ENCODE measurements at places on chromosomes 1 and 21.

- no peak for DNase-seq
These were observed 366.9 kb upstream of the VAMP3 start for GRCh38 chr1:7404046-7404742.

- no peak for DNase-seq
These were observed 369.6 kb upstream of the ADGRL4 start for GRCh38 chr1:79376106-79376505.

- DNase-seq, result no peak
These were observed 95.6 kb downstream of the ZNF281 start for GRCh38 chr1:200314085-200314750.

DNA sequence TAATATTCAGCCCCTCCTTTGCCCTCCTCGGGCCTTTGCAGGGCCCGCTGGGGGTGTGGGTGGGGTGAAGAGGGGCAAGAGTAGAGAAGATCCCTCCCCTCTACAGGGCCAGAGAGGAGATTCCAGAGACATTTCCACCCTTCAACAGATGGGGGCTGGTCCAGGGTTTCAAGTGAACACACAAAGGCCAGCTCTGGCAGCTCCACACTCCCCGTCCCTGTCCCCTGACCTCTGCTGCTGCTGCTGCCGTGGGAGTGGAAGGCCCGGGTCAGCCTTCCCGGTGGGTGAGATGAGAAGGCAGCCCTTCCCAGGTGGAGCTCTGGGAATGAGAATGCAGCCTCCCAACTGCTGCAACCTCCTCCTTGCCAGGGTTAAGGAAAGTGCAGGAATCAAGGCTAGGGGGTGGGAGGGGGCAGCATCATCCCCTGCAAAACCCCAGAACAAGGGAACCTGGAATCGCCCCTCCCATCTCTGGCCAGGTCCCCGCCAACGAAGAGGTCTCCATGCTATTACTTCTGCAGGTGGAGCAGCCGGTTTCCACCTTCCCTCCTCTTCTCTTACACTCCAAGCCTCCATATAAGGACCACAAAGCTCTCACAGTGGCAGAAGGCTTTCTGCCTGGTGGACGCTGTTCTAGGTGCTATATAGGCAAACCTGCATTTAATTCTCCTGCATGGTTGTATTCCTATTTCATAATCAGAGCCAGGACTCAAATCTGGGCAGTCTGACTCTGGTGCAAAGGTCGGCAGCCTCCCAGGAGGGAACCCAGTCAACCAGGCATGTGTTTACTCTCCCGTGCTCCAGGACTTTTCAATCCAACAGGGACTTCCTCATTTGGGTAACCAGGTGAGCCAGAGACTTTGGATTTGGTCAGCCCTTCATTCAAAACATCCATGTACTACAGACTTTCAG lies 22.9 kb upstream of the ARHGEF10L start:
- DNase-seq, result no peak

GRCh38 chr1:1665815-1666251 lies 7.0 kb upstream of the CDK11B start:
- DNase-seq, result no peak

- DNase-seq, result no peak
These were observed 2.1 kb downstream of the IFI6 start for GRCh38 chr1:27669876-27670275.

- DNase-seq, result no peak
These were observed 52.5 kb upstream of the DMRTB1 start for GRCh38 chr1:53406551-53407235.

DNA sequence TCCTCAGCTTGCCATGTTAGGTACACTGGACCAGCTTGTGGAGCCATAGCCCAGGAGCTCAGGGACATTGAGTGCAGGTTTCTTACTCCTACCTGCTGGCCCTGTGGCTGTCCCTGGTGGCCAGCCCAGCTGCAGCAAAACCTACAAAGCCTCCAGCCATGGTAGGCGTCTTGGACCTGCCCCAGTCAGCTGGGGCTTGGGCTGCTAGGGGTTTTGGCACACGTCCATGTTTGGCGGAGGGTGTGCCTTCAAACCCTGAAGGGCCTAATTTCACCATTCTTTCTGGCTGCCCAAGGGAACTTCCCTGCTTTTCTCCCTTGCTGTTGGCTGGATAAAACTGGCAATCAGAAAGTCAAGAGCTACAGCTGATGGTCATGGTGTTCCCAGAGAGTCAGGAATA lies 25.4 kb downstream of the HMGCS2 start:
- no peak for DNase-seq

DNA sequence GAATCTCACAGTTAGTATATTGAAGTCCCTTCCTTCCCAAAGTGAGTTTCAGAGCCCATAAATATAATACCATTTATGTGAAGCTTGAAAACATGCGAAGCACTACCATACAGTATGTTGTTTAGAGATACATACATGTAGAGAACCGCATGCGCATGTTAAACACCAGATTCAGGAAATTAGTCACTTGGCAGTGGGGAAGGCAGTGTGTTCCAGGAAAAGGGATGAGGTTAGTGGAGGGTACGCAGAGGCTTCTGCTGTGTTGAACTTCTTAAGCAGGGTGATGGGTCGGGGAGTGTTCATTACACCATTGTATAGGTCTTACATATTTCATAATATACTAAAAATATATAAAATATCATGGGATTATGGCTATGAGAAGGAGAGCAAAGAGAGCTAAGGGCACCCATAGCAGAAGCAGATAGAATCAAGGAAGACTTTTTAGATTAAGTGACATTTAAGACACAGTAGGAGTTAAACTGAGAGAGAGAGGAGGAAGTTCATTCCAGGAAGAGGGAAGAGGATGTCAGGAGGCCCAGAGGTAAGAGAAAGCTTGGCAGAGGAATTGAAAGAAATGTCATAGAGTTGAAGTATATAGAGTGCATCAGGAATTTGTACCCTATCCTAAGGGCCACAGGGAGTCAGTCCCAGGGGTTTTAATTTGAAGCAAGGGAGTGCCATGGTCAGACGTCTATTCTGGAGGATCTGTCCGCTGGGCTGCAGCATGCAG lies 43.5 kb upstream of the SARS1 start:
- DNase-seq, result no peak

- DNase-seq, result no peak
These were observed 66.3 kb downstream of the OMA1 start for GRCh38 chr1:58480191-58480590.

DNA sequence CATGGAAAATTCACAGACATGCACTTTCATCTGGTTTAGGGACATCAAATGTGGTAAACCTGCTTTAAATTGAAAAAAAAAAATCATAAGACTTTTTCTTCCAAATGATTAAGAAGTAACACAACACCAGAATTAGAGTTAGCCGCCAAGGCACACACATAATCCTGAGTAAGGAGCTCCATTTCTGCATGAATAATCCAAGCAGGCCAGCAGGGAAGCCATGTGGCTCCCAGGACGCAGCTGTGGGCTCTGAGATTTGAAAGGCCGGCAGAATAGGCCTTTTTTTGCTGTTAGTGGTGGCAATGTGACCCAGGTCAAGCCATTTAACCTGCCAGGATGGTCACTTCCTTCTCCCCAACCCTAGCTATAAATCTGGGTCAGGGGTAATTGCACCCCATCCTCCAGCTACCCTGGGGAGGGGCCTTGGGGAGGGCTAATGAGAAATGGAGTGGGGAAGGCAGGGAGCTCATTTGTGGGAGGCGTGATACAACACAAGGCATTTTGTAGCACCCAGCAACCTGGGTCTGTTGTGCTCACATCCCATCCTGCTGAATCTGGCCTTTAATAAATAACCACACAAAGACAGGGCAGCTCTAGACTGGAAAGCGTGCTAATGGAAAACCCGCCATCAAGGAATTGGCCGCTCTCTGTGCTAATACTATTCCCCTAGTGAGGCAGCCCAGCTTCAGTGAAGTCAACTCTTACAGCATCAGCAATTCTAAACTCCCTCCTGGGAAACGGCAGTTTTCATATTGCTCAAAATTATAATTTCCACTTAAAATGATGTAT lies 178.5 kb downstream of the RHOU start:
- no peak for DNase-seq

DNA sequence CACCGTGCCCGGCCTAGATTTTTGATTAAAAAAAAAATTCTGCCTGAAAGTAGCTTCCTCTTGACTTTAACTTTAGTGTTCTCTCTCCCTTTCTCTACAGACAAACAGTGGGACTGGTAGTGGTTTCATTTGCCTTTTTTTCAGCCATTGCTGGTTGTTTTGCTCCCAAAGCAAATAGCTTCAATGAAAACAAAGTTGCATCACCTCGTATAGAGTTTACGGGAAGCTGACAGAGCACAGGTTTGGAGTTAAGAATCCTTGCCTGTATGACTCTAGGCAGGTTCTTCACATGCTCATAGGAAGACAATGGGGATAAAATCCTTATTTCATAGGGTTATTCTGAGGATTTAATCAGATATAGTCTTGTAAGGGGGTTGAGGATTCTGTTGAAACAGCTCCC lies 21.6 kb downstream of the AADACL4 start:
- no peak for DNase-seq

DNA sequence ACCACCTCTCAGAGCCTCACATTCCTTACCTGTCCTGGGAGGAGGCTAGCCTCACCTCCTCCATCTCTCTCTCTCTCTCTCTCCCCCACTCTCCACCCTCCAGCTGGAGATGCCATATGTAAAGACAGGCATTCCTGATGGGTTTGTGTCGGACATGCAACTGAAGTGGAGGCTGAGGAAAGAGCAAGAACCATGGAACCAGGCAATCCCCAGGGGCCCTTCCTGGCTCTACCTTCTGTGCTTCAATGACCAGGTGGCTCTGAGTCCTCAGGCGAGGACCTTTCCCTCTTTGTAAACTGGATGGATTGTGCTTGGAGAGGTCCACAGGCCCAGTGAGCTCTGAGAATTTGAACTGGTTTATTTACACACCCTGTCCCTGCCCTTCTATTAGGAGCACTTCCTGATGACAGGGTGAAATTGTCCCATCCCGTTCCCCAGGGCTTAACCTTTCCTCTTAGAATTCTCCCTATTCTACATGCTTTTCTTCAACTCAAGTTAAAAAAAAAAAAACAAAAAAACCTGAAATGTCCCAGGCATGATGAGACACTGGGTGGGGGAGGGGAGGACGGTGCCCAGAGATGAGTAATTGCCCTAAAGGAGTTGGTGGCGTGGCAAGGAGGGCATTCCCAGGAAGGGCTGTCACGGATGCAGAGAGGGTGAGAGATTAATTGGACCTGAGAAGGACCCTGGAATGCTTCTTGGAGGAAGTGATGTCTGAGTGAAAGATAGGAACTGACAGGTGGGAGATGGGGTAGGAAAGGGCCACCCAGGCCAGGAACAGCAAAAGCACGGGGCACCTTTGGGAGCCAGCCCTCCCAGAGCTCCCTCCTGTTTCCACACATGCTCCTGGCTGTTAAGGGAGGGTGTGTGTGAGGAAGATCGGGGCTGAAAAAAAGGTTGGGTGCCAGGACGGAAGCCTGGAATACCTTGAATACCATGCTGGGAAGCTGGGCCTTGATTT lies 50.2 kb upstream of the WASF2 start:
- no peak for DNase-seq

- DNase-seq, result no peak
These were observed 217.2 kb downstream of the ST6GALNAC3 start for GRCh38 chr1:76291737-76292136.

DNA sequence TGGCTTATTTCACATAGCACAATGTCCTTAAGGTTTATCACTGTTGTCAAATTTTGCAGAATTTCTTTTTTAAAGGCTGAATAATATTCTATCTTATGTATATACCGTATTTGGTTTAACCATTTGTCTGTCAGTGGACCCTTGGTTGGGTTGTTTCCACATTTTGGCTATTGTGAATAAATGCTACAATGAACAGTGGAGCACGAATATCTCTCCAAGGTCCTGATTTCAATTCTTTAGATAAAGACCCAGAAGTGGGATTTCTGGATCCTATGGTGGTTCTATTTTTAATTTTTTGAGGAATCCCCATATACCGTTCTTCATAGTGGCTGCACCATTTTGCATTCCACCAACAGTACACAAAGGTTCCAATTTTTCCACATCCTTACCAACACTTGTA lies 5.8 kb upstream of the ZBTB17 start:
- no peak for DNase-seq

GRCh38 chr1:208132287-208132882 lies 111.8 kb downstream of the PLXNA2 start:
- no peak for DNase-seq

GRCh38 chr1:12065872-12066271 lies 2.8 kb downstream of the TNFRSF8 start:
- no peak for DNase-seq

DNA sequence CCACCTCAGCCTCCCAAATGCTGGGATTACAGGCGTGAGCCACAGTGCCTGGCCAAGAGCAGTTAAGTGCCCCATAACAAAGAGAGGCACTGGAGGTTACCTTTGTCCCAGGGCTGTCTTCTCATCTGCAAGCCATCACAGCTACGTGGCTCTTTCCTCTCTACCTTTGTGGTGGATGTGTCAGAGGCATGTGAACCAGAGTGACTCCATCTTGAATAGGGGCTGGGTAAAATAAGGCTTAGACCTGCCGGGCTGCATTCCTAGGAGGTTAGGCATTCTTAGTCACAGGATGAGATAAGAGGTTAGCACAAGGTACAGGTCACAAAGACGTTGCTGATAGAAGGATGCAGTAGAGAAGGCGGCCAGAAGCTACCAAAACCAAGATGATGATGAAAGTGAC lies 59.4 kb upstream of the POU2F1 start:
- DNase-seq, result no peak

- DNase-seq, result no peak
These were observed 25.8 kb upstream of the LSS start for GRCh38 chr21:46254208-46254975.

- no peak for DNase-seq
These were observed 31.9 kb upstream of the KCNA2 start for GRCh38 chr1:110638058-110638457.

DNA sequence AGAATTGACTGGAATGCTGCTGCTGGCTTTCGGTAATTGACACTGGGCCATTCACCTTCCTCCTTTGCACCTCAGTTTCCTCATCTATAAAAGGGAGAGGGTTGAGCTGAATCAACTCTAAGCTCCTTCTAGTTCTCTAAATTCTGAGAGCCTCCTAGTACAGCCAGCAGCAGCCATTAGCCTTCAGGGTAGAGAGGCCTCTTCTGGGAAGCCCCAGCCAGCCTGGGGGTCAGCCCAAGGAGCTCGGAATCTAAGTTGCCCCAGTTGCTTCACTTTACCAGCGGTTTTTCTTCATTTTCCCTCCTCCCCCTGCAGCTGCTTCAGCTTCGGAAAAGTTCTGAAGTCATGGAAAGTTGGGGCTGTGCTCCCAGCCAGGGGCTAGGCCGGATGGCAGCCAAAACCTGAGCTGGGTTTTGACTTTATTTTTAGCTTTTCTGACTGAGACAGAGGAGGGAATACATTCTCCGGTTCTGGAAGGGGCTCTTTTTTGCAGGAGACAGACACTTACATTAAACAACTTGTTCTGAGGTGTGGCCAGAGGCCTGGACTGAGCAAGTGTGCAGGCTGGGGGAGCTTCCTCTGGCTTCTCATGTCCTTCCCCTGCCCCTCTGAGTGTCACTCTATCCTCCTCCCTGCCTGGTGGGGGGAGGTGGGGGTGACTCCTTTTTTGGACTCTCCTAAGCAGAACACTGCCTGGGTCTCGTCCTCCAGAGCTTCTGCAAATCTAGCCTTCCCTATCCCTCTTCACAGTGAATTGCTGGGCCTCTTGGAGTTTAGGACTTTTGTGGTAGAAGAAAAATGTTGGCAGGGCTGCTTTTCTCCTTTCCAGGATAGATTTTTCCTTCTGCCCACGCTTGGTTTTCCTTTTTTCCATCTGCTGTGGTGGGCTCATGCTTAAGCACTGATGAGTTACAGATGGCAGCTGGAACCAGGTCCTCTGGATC lies 14.4 kb downstream of the LMNA start:
- DNase-seq, result no peak
